ENCODE measurements at places on chromosomes 11 and 22.

- no peak for DNase-seq
Measured at GRCh38 chr11:120271672-120272071, 31.7 kb downstream of the POU2F3 start.

GRCh38 chr11:134071766-134072402 lies 3.0 kb downstream of the JAM3 start:
- DNase-seq, result no peak

DNA sequence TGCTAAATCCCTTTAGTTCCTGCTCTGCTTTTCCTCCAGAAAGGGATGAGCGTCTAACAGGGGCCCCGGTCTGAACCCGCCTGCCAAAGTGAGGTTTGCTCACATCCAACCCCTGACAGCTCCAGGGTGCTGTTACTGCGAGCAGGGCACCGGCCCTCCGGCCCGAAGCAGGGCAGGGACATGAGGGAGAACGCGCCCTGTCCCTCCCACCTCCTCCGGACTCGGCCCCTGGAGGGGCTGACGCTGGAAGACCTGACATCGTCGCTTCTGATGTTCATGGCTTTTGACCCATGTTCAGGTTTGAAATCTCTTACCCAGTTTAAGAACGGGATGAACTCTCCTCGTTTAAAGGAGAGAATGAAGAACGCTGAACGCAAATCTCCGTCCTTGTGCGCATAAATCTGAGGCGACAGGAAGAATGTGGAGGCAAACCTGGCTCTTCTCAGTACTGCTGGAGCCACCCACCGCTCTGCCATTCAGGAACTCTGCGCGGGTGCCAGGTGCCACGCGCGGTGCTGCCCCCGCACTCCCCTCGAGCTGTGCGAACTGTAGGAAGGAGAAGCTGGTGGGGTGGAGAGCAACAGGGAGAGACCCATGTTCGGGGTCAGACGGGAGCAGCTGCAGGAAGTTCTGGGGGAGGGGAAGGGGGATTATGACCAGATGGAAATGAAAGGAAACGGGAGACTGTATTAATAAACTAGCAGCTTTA lies 826 bp upstream of the EEF1G start:
- peak; percentile 36 for DNase-seq

DNA sequence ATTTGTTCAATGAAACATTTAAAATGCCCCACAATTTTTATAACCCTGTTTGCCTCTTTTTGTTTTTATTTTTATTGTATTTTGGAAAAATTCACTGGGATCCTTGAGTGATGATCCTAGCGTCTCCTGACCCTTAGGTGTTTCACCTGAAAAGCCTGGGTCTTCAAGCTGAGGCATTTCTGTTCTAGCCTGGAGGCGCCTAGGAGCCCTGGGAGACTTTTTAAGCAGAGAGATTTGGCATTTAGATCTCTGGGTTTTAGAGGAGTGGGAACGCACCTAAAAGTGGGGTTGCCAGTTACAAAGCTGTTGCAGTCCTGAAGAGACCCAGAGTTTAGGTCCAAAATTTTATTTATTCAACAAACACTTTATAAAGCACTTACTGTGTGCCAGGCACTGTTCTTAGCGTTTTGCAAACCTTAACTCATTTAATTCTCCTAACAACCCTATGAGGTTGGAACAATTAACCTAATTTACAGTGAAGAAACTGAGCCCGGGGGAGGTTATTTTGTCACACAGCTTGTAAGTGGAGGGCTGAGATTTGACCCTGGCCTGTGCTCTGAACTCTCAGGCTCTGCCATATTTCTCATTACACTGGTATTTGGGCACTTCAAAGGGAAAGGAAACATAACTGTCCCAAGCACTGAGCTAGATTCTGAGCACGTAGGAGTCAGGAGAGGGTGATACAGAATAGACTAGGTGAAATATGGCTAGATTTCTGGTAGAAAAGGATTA lies 834 bp upstream of the FADS1 start:
- DNase-seq, result no peak

GRCh38 chr22:32729412-32729811 lies 72.1 kb upstream of the TIMP3 start:
- no peak for DNase-seq

DNA sequence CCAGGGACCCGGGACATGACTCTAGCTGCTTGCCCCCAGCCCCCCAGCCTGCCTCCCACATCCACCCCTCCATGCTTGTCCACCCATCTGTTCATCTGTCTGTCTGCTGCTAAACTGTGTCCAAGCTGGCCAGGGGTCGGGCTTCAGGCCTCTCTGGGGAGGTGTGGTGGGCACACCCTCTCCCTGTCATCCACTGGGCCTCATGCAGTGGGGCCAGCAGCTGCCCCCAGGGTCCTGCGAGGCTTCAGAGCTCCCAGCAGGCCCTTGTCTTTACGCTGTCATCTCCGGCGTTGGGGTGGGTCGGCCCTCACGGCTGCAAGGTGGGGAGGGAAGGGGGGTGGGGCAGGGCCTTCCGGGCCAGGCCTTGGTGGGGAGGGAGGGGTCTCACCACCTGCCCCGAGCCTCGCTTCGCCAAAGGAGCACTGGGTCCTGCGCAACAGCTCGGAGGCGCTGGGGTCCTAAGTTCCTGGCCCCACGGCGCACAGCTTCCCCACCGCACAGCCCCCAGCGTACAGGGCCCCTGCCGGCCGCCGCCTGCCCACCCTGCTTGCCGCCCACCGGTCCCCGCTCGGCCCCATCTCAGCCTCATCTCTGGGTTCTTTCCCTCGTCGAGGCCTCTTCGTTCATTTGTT lies 26.7 kb downstream of the MOB2 start:
- peak; percentile 33 for DNase-seq

DNA sequence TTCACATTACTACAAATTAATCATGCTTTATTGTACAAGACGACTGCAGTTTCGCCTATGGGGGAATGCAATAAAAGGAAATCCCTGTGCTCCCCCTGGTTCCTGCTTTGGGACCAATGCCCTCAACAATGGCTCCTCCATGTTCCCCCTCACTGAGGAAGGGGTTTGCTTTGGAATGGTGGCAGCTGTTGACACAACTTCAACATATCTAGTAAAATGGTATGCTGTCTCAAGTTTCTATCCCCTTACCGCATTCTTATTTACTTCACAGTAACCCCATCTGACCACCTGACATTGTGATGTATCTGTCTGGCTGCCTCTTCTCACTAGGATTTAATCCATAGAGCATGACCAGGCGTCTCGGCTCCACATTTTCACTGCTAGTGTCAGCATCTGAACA lies 48.8 kb downstream of the PIWIL3 start:
- no peak for DNase-seq

- no peak for DNase-seq
Measured at GRCh38 chr11:125938418-125938817, 7.4 kb upstream of the VSIG10L2 start.

GRCh38 chr22:42376711-42377554 lies 55.3 kb downstream of the NFAM1 start:
- DNase-seq, result peak; percentile 89

GRCh38 chr22:50299785-50300619 lies 7.4 kb downstream of the PLXNB2 start:
- DNase-seq, result no peak

DNA sequence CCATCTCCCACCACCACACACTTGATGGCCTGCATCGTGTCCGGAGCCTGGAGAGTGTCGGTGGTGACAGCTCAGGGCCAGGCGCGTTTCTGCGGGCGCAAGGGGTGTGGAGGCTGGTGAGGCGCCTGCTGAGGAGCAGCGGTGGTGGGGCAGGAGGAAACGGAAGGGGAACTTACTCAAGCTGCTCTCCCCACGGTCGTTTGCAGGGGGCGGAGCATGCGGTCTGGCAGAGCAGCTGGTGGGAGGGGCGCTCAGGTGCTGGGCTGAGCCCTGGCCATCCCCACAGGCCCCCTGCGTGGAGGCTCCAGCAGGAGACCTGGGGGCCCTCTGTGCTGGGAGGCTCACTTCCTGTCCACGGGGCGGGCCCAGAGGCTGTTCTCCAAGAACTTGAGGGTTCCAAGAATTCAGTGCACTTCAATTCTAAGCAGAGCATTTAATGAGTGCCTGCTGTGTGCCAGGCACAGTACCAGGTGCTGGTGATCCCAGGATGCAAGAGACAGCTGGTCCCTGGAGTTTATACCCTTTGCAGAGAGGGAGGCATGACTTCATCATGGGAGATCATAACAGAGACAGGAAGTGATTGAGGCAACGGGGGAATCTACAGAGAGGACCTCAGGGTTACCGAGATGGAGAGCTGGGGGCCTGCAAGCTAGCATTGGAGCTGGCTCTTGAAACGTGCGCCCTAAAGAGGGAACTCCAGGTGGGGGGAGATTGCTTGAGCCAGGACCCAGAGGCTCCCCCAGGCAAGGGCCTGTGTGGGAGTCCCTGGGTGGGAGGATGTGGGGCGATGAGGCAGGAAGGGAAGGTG lies at the start of gene RAC2:
TSS of gene RAC2 (minus strand) at position 156 of the 808 bp plus-strand sequence. CDS start at position 35, 121 bp downstream.
- peak; percentile 63 for DNase-seq

- no peak for DNase-seq
Measured at GRCh38 chr11:129423426-129423825, 47.8 kb downstream of the BARX2 start.

DNA sequence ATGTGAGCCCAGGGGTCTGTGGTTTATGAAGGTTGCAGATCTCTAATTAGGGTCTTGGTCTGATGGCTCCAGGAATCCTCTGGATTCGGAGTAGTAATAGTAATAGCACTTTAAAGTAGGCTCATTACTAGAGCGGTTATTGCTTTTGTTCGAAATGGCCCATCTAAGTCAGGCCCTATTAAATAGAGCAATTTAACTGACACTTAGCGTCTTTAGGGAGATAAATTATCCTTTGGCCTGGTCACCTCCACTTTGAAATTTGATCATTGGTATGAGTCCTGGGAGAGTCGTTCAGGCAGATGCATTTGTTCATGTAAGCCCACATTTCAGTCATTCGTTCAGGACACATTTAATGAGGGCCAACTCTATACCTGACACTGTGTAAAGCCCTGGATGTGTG lies 54.8 kb downstream of the LDLRAD3 start:
- no peak for DNase-seq

- no peak for DNase-seq
Measured at GRCh38 chr22:20139391-20140106, 7.9 kb downstream of the ZDHHC8 start.

- peak; percentile 66 for DNase-seq
Measured at GRCh38 chr11:118530683-118531596, at the start of gene TMEM25. Gene TMEM25, plus strand, starts transcription at chr11:118531192. Its CDS starts 610 bp downstream, at chr11:118531802.

DNA sequence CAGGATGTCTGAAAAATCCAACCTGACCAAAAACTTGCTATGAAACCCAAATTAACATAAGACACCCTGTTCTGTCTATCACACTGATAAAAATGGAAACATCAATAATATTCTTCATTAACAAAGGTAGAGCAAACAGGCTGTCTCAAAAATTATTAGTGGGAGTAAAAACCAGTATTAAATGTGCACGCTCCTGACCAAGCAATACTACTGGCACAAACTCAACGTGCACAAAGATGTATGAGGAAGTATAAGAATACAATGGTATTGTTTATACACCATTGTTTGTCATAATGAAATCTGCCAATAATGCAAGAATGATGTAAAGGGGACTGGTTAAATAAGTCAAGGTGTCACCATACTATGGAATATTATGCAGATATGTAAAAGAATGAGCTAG lies 288.5 kb downstream of the MN1 start:
- no peak for DNase-seq

GRCh38 chr22:42300259-42301076 lies 30.0 kb upstream of the TCF20 start:
- no peak for DNase-seq

DNA sequence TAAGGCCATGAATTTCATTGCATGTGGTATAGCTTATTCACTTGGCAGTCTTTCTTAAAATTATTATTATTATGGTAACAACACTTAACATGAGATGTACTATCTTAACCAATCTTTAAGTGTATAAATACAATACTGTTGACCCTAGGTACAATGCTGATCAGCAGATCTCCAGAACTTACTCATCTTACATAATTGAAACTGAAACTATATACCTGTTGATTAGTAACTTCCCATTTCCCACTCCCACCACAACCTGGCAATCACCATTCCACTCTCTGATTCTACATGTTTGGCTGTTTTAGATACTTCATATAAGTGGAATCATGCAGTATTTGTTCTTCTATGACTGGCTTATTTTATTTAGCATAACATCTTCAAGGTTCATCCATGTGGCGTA lies 150.2 kb upstream of the POU2AF2 start:
- DNase-seq, result no peak

GRCh38 chr11:65525546-65526480 lies 930 bp downstream of the SCYL1 start:
- DNase-seq, result no peak

DNA sequence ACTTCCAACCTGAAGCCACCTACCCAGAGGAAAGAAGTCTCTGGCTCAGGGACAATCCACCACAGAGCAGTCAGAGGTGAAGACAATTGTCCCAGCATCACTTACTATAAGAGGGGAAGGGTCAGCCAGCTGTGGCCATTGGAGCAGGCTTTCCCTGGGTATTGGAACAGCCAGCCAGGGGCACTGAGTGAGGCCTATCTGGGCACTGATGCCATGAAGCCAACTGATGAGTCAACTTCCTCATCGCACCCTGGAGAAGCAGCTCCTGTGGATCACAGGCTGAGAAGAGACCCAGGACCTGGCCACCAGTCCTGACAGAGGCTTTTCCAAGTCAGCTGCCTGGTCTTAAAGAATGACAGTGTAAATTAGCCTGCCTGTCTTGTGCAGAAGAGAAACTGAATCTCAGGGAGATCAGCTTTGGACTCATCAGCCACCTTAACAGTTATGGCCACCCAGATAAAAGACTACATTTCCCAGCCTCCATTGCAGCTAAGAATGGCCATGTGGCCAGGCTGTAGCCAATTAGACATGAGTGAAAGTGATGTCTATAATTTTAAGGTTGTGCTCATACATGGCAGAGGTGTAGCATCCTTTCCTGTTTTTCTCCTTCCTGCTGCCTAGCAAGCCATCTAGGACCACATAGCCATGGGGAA lies 19.0 kb downstream of the CHST1 start:
- DNase-seq, result no peak

GRCh38 chr11:96635655-96636054 lies 245.8 kb downstream of the JRKL start:
- DNase-seq, result no peak

- DNase-seq, result no peak
Measured at GRCh38 chr11:108501396-108501795, 3.2 kb upstream of the POGLUT3 start.

- DNase-seq, result peak; percentile 77
Measured at GRCh38 chr22:38114484-38115398, 4.3 kb upstream of the BAIAP2L2 start.

DNA sequence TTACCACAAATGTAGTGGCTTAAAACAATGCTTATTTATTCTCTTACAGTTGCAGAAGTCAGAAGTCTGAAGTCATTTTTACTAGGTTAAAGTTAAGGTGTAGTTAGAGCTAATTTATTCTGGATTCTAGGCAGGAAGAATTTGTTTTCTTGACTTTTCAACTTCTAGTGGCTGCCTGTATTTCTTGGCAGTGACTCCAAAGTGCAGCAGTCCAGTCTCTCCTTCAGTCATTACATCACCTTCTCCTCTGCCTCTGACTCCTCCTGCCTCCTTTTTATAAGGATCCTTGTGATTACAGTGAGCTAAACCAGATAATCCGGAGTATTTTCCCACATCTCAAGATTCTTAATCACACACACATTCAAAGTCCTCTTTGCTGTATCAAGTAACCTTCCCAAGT lies 581.4 kb downstream of the KCNA4 start:
- peak; percentile 37 for DNase-seq

Measured in fibroblast of lung (primary cell).